ENCODE measurements at places on chromosomes 5 and 9.

- DNase-seq = no peak
Observed at GRCh38 chr5:179812997-179813607, 6.4 kb upstream of the MGAT4B start.

- DNase-seq = no peak
Observed at GRCh38 chr9:106879439-106879882, 16.5 kb downstream of the ZNF462 start.

GRCh38 chr9:130197888-130198287, 25.7 kb downstream of the NCS1 start:
- DNase-seq = no peak

DNA sequence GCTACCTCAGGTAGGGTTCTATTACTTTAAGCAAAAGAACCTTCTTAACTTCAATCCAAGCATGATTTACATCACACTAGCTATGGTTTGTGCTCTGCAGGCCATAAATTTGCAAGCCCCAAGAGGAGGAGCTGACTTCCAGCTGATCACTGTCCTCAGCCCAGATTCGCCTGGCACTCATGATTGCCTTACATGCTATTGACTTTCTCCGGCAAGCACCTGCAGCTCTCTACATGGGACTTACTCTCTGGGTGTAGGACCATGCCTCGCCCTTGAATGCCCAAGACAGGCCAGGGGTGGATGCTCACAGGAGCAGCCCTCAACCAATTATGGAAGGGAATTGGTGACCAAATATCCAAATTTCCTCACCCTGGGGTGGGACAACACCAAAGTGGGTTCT, 99.8 kb downstream of the ESM1 start:
- DNase-seq = no peak

GRCh38 chr5:59856358-59856757, 37.2 kb downstream of the PDE4D start:
- no peak for DNase-seq

GRCh38 chr9:134916161-134916665, 1.5 kb downstream of the FCN1 start:
- no peak for DNase-seq

DNA sequence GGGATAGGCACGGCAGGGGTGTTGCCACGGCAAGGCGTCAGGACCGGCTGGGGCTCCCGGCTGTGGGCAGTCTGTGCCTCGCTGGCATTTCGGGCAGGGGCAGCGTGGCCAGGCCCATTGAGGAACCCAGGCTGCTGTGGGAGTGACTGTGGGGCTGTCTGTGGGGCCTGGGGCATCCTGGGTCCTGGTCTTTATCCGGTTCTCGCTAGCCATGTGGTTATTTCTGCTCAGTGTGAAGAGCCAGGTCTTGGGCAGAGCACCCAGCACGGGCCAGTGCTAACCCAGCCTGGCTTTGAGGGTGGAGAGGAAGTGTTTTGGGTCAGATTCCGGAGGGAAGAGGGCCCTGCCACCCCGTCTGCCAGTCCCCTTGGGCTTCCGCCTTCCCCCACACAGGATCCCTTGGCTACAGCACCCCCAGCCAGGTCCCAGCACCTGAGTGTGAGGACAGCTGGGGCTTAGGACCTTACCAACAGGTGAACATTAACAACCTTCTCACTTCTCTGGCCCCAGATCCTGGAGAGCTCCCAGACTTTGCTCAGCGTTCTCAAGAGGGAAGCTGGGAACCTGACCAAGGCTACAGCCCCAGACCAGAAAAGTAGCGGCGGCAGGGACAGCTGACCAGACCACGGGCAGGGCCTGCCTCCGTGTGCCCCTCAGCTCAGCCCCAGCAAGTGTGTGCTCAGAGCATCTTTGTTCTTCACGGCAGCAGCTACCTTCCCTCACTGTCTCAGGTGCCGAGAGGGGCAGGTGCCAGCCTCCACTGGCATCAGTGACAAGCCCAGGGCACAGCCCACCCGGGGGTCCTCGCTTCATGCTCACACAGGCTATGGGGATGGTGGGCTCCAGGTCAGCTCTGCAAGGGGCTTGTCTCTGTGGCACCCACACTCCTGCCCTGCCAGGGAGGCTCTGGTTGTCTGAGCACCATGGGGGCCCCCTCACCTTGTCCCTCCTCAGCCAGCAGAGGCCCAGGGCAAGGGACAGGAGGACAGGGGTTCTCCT, 1.1 kb downstream of the SSNA1 start:
- no peak for DNase-seq

DNA sequence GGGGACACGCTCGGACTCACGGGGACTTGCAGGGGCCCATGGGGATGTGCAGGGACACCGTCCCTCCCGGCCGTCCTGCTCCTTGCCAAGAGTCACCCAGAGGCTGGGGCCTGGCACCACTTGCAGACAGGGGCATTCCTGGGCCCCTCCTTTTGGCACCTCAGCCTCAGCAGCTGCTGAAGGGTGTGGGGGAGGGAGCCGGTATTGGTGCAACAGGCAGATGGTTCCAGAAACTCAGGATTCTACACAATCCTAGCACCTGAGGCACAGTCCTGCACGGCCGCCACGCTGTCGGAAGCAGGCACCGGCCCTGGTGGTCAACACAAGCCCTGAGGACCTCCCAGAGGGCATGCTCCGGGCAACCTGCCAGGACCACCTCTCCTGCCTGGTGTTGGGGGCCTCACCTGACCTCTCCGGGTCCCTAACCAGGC, 19.3 kb upstream of the SLC12A7 start:
- no peak for DNase-seq

DNA sequence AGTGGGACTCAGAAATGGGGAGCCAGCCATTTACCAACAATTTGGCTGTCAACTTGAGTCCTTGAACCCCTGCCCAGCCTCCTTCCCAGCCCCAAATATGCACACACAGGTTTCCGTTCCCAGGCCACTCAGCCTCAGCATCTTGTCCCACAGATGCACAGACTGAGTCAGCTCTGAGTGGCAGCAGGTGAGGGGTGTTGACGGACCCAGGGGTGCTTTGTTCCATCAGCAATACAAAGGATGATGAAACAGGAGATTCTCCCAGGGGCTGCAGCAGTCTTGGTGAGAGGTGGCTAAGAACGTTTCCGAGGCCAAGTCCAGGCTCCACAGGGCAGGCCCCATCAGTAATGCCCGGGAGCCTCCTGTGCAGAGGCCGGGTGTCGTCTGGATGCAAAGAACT, 4.9 kb upstream of the OLFM1 start:
- no peak for DNase-seq

GRCh38 chr9:130288393-130288792, 22.8 kb downstream of the HMCN2 start:
- DNase-seq = no peak

- DNase-seq = no peak
Observed at GRCh38 chr5:173457482-173457881, 129.3 kb upstream of the STC2 start.

GRCh38 chr5:3954199-3954598, 358.6 kb downstream of the IRX1 start:
- no peak for DNase-seq

DNA sequence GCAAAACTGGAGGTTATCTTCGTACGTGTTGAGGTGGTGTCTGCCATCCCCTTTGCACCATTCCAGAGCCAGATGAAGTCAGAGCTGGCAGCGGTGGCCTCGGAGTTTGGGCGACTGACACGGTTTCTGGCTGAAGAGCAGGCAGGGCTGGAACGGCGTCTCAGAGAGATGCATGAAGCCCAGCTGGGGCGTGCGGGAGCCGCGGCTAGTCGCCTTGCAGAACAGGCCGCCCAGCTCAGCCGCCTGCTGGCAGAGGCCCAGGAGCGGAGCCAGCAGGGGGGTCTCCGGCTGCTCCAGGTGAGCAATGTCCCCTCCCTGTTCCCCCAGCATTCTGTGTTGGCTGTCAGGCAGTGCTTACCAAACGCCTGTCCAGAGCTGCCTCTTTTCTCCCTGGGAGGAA, 9.5 kb downstream of the TRIM41 start:
- DNase-seq = no peak

DNA sequence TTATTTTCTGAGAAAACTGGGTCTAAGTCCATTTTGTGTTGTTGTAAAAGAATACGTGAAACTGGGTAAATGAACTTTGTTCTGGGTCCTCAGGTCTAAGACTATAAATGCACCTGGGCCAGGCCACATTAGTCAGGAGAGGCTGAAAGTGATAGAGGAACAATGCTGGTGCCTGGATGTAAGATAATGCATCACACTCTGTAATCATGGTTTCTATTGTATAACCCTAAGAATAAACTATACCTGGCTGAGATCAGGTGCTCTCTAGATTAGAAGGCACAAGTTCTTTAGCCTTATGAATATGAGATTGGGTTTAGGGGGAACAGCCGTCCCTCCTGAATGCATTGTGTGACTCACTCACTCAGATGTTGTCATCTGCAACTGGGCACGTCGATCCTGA, 675.5 kb downstream of the HTR1A start:
- DNase-seq = no peak

DNA sequence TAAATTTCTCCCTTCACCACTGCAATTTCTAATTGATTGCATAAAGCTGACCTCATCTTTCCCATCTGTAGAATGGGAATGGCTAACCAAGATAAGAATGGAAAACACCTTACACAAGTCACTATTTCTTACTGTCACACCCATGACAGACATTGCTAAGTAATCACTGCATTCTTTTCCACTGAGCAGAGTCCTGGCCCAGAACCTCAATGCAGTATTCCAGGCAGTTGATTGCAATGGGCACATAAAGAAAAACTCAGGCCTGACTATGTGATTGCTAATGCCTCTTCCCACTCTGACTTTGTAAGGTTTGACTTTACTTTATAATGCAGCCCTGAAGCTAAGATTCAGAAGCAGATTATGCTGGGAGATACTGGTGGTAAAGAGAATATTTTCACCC, 29.3 kb downstream of the TRIM32 start:
- DNase-seq = no peak

DNA sequence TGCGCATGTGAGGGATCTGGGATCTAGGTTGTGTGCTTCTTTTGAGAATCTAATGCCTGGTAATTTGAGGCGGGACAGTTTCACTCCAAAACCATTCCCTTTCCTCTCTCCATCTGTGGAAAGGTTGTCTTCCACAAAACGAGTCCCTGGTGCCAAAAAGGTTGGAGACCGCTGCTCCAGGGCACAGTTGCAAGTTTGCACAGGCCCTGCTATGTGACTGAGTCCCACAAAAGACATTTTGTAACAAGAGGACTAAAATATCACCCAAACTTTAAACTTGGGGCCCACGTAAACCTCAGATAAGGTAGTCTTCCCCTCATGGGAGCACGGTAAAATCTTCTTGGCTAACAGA, 5.8 kb upstream of the ZNF367 start:
- DNase-seq = no peak

DNA sequence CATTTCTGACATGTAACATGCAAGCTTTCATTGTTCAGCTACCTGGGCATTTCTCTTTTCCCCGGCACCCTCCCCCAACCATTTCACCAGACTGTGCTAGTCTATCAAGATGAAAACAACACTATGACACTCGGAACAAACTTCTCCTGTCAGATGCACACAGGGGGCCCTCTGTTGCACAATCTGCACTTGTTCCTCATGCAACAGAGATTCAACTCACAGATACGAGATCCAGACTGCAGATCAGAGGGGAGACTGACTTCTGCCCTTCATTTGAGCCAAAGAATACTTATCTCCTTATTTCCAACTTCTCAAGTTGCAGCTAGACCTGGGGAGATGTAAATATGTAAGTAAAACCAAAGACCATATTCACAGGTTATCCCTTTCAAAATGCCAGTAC, 15.7 kb upstream of the FST start:
- DNase-seq = no peak

DNA sequence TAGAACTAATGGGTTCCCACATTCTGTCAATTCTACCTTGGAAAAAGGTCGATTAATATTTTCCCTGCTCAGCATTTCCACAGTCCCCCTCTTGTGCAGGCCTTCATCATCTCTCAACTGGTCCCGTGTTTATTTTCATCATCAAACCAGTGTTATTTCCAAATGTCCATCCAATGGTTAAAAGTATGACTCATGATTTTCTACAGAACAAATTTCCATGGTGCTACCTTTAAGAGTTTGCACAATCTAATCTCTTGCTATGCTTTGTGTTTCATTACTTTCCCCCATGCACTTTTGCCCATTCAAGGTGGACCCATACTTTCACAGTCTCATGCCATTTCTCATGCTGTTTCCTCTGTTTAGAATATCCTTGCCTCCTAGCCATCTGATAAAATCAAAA, 143.7 kb downstream of the CCDC192 start:
- no peak for DNase-seq

GRCh38 chr5:79853028-79853427, 138.0 kb downstream of the MTX3 start:
- DNase-seq = no peak

- no peak for DNase-seq
Observed at GRCh38 chr5:1243487-1244130, 18.4 kb downstream of the SLC6A18 start.

- no peak for DNase-seq
Observed at GRCh38 chr5:33755231-33755630, 136.6 kb downstream of the ADAMTS12 start.
